ENCODE measurements at places on chromosomes 12 and 14.

DNA sequence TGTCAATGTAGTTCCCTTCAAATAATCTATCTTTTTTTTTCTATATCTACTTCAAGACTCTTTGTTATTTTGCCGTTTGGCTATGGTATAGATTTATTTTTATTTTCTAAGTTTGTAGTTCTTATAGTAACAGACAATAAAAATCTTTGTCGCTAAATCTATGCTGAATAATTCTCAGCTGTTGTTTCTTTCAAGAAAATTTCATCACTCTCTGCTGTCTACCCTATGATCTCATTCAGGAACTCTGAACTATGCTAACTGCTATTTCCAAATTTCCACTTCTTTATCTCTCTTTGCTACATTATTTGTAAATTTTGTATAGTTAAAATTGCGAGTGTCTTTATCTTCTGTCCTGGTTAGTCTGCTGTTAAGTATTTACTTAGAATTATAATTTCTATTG lies 353.6 kb downstream of the LRFN5 start:
- peak; percentile 12 for DNase-seq

DNA sequence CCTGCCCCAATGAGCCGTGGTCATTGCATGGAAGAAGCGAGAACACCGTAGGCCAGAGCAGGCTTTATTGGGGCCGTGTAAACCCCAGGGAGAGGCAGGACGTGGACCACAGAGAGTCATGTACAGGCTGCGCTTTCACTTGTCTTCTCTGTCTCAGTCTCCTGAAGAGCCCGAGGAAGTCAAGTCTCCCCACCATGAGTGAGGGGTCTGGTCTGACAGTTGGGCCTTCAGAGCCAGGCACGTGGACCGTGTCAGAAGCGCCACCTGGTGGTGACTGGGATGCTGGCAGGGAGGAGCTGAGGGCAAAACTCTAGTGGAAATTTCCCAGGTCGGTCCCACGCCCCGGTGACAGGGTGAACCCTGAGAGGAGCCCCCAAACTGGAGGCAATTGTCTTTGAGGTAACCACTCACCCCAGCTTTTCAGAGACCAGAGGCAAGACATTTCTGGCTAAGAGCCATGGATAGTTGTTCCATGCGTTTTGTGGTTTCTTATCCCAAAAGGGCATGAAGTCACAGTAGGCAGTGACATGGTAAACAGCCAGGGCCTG lies 17.4 kb downstream of the RPS6KL1 start:
- DNase-seq: no peak

DNA sequence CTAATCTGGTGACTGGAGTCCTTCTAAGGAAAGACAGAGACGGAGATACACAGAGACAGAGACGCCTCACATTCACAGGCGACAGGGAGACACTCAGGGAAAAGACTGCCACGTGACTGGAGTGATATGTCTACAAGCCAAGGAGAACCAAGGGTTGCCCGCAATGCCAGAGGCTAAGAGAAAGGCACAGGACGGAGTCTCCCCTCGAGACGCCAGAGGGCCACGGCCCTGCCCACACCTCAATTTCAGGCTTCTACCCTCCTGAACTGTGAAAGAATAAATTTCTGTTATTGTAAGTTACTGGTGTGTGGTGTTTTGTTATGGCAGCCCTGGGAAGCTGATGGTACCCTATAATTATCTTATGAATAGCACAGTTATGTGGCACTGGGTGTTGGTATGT lies 11.6 kb upstream of the RAN start:
- DNase-seq: no peak

GRCh38 chr12:12722435-12723148 lies 5.4 kb downstream of the CDKN1B start:
- DNase-seq: no peak

- DNase-seq: no peak
Measured at GRCh38 chr12:49636574-49636973, 13.2 kb downstream of the PRPF40B start.

DNA sequence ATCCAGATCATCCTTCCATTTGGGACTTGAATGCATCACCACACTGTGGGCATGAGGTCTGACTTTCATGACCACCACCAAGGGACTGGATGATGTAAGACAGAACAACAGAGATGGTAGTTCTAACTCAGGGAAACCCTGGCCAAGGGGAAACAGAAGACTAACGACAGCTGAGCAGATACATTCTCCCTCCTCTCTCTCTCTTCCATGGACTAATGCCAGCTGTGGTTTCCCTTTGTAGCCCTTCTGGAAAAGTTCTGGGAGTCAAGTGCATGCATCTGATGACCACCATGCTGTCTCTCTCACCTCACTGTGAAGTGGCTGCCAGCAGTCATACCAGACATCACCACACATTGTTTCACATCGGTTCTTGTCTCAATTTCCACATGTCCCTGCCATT lies 3.4 kb downstream of the TAS2R30 start:
- peak; percentile 4 for DNase-seq

- DNase-seq: no peak
Measured at GRCh38 chr14:54804538-54805041, 98.0 kb downstream of the GCH1 start.

Measured in skeletal muscle cell (primary cell).